ENCODE measurements at places on chromosomes 2 and 18.

DNA sequence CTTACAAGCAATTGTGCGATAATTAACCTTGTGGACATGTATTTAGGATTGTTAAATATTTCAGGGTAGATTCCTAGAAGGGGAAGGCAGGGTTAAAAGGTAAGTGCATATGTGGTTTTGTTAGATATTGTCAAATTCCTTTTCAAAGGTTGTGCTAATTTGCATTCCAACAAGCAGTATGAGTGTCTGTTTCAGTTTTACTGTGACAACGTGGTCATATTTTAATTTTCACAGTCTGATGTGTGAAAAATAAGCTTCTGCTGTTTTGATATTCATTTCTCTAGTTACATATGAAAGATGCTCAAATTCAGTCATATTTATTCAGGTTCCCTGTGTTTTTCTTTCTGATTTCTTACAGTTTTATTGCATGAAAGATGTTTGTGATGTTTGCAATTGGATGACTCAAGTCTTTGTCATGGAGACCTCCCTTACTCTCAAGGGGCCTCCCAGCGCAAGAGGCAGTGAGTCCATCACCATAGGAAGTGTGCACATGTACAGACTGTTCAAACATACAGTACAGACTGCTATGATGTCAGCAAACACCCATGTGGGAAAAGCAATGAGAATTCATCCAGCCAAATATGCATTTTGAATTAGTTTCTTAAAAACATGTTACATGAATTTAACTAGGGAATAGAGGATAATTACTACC is 310.8 kb downstream of the GALR1 start:
- no peak for DNase-seq

GRCh38 chr2:200264631-200265030 is 41.9 kb upstream of the SPATS2L start:
- no peak for DNase-seq

GRCh38 chr2:239858179-239858578 is 167.0 kb downstream of the NDUFA10 start:
- peak; percentile 45 for DNase-seq

GRCh38 chr2:226839161-226839560 is 3.3 kb downstream of the RHBDD1 start:
- no peak for DNase-seq

GRCh38 chr2:73406996-73407395 is 21.4 kb downstream of the ALMS1 start:
- DNase-seq, result no peak

GRCh38 chr2:173221937-173222594 is 132.6 kb upstream of the CDCA7 start:
- DNase-seq, result no peak

- no peak for DNase-seq
Measured at GRCh38 chr2:231633241-231633976, 40.7 kb downstream of the TEX44 start.

- no peak for DNase-seq
Measured at GRCh38 chr2:85549826-85550225, 10.9 kb downstream of the MAT2A start.

DNA sequence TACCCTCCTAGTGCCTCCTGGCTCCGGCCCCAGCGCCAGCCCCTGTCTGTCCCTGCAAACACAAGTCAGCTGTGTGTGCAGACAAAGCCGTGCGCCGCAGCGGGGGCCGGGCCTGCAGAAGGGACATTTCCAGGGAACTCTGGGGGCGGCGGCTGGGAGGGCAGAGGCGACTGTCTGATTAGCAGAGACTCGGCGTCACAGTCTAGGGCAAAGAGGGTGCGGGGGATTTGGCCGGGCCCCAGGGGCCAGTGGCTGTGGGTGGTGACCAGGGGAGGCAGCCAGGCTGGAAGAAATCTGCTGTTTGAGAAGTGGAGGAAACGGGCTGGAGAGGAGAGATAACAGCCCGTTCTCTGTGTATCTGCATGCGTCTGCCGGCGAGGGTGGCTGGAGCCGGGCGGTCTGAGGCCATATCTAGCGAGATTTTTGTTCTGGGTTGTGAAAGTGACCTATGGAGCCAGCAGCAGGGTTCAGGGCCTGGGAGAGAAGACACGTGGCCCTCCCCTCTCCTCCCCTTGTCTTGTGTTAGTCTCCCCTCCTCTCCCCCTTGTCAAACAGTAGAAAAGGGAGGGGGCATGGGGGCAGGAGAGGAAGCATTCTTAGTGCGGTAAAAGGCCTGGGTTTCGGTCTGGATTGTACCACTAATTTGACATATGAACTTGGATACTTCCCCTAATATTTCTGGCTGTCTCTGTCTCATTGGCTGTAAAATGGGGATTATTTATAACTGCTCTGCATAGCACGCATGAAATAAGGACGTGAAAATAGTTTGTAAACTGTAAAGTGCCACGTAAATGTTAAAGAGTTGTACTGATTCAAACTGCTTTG is 169.4 kb downstream of the SMAD7 start:
- DNase-seq, result peak; percentile 59

DNA sequence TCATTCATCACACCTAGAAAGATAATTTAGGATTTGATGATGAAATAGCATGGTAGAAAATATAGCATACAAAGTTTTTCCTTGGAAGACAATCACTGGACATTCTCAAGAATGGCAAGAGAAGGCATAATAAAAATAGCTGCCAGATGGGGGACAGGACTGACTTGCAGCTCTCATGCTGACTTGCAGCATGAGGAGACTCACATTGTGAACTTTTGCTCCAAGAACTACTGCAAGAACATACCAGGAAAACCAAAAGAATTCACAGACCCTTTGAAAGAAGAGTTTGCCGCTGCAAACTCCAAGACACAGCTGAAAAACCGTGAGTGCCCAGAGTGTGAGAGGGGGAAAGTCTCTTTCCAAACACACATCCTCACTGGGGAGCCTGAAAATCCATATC is 47.0 kb downstream of the CRYGD start:
- no peak for DNase-seq

DNA sequence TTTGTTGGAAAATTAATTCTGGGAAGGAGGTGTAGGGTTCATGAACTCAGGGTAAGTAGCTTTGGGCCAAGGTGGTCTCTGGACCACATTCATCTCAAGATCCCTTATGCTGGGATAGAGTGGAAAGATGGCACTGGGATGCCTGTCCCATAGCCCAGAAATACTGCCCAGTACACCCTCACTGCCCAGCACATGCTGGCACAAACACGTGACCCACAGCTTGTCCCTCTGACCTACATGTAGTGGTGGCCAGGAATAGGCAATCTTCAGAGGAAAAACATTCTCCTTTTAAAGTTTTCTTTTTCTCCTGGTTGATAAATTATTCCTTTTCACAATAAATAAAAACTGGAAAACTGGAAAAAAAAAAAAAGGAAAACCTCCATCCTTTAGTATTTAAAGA is 135.6 kb upstream of the ACAA2 start:
- DNase-seq, result no peak

DNA sequence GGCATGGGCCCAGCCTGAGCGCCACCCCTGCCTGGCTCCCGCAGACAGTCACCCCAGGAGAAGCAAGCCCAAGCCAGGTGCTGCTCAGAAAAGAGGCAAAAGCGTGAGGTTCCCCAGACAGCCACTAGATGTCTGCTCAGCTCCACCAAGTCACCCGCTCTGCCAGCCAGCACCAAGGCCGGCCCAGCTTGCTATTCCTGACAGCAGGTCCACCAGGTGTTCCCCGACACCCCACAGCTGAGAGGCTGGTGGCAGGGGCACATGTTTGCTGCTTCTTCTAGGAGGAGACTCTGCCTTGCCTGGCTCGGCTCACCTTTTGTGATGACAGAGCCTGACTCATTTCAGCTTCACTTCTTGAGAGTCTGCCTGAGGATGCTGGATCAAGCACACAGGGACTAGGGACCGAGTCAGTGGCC is 206.7 kb downstream of the MGAT5 start:
- peak; percentile 83 for DNase-seq

DNA sequence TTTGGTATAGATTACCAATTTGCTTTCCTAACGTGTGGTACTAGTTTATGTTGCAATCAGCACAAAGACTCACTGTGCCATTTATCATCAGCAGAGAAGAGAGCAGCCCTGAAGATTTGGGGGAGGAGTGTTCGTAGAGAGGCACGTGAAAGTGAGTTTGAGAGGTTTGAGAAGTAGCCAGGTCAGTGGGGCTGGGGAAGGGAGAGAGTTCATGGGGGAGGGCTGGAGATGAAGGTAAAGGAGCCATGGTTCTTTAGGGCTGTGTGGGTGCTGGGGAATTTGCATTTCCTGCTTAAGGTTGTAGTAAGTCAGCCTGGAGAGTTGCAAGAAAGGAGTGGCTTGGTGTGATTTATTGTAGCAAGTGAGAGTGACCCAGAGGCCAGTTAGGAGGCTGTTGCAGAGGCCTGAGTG is 172.1 kb downstream of the NEDD4L start:
- DNase-seq, result no peak
